Hematopoietic multipotent progenitor cell treated with erythropoietin and hydrocortisone succinate and interleukin-3 and kit ligand, for 17 days (in vitro differentiated cells): ENCODE measurements at places on chromosomes 16 and 17.
A peak's percentile ranks its signal among the peaks of the same experiment; 100 is the strongest.

- DNase-seq = no peak
Measured at GRCh38 chr17:45311401-45311759, 5.4 kb downstream of the MAP3K14 start.

- no peak for DNase-seq
Measured at GRCh38 chr17:66412857-66413558, 110.6 kb downstream of the PRKCA start.

DNA sequence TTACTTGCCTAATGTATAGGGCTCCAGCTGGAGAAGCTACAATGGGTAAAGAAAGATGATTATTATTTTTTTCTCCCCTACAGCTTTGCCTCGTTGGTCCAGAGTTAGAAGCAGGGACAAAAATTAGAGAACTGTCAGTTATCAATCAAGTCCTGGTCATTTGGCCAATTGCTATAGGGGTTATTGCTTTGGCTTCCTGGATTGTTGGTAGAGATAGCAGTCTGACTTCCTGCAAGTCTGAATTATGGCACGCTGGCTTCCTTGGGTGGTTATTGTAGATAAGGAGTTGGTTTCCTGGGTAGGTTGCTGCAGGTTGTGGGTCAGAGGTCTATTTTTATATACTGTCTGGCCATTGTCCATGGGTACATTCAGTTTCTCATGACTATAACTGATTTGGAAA is 84.7 kb upstream of the ELAC2 start:
- no peak for DNase-seq

DNA sequence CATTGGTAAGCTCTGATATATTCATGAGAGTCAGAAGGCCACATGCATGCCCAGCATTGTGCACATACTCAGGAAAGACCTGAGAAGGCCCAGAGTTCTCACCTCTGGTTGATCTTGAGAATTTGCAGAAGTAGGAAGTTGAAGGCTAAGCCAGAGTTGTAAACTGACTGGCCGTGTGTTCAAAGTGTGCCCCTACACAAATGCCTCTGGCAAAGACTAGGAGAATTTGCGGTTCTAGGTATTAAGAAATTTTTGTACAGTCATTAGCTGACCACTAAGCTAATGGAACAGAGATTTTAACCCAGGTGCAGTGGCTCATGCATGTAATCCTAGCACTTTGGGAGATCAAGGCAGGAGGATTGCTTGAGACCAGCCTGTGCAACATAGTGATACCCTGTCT is 25.0 kb downstream of the FBXL20 start:
- no peak for DNase-seq

GRCh38 chr17:34249478-34249877 is 5.6 kb upstream of the CCL2 start:
- DNase-seq = no peak

DNA sequence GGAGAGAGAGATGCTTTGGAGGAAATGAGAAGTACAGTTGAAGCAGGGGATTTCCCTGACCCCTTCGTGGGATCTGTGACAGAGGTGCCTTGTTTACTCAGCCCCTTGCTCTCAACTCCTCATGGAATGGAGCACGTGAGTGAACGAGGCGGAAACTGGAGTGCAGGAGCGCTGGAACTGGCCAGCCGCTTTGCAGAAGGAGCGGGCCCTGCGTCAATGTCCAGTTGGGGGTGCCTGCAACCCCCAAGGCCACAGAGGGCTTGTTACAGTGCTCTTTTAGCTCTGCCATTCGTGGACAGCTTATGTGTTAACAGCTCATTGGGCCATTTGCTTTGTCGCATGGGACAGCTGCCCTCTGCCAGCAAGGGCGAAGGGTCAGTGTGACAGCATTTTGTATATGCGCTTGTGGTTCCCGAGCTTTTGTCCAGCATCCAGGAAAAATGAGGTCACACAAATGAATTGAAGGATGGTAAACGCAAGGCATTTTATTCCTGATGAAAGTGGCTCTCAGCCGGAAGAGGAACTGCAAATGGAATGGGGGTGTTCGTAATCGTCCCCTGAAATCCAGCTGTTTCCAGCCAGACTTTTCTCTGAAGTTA is 1395.1 kb downstream of the CDH8 start:
- DNase-seq = no peak

GRCh38 chr17:16915752-16916556 is 56.0 kb downstream of the TNFRSF13B start:
- no peak for DNase-seq

GRCh38 chr17:38342886-38343607 is 709 bp downstream of the GPR179 start:
- no peak for DNase-seq

GRCh38 chr16:5665834-5666233 is 568.2 kb upstream of the EEF2KMT start:
- DNase-seq = no peak

- no peak for DNase-seq
Measured at GRCh38 chr17:80176757-80177156, 6.9 kb downstream of the CARD14 start.

DNA sequence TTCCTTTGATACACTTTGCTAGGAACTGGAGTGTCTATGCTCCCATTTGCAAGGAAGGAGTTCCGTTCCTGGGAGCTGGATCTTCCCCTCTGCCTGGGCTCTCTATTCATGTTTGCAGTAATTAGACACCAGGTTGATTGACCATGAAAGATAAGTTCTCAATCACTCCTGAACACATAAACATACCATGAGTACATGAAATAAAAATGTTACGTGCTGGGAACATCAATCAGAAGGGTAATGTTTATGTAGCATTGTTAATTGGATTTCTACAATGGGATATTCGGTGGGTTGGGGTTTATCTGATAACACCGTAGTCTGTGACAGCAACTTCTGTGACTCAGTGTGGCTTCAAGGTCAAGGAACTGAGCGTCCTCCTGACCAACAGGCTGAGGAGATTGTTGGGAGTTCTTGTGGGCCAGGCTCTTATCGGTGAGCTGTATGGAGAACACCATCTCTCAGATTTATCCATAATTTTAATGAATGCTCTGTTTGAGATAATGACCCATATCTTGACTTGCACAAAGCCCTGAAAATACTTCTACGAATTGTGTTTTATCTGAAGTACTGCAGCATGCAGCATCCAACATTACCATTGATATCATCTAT is 136.4 kb downstream of the NPIPB5 start:
- DNase-seq = no peak

DNA sequence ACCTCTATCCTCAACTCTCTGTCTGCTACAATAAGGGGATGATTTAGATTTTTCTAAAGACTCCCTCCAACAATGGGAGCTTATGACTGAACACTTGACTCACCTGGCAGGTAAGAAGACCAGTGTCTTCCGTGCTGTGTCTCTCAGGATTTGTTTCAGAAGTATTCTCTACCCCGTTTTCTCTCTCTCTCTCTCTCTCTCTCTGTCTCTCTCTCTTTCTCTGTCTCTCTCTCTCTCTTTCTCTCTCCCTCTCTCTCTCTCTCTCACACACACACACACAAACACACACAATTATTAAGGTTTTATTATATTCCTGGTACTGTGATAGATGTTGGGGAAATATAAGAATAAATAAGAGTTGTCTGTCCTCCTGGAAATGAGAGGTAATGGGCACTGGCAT is 263.9 kb downstream of the TOX3 start:
- DNase-seq = no peak

DNA sequence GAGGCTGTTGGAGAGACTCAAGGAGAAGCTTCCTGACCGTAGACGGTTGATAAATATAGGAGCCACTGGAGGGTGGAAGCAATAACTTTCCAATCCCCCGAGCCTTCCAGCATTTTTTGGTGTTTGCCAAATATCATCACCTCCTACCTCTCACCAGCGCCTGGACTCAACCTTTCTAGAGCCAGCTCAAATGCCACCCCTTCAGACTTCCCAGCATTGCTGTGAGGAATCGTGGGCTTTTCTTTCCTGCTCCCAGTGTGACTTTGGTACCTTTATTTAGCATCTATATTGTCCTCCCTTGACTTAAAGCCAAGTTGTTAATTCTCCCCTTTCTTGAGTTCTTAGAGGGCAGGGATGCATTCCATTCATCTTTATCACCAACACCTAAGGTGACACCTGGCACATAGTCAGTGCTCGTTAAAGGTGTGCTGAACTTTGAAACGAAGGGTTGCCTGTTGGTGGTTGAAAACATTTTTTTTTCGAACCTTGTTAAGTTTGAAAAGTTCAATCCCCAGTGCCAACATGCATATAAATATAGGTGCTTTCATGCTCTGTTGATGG is 35.3 kb upstream of the CCR7 start:
- no peak for DNase-seq

GRCh38 chr16:48526058-48526957 is 83.7 kb downstream of the N4BP1 start:
- DNase-seq = no peak

- DNase-seq = peak; percentile 97
Measured at GRCh38 chr16:67561824-67562525, 351 bp upstream of the CTCF start.

- peak; percentile 29 for DNase-seq
Measured at GRCh38 chr16:24834459-24835335, 11.1 kb upstream of the SLC5A11 start.

GRCh38 chr16:50637716-50638602 is 43.2 kb downstream of the SNX20 start:
- no peak for DNase-seq

DNA sequence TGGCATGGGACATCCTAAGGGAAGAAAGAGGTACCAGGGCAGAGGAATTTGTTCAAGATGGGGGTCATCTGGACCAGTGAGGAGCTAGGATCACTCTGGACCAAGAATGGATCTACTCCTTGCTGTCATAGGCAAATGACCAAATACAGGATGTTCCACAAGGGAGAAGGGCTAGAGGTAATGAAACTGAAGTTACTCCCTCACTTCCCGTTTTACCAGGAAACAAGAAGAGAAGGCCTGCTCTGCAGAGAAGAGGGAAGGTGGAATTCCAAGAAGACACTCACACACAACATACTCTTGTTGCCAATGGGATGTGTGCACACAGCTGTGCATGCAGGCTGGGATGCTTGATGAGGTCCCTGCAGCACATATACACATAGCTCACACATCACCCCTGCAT is 38.6 kb downstream of the NEUROD2 start:
- no peak for DNase-seq

DNA sequence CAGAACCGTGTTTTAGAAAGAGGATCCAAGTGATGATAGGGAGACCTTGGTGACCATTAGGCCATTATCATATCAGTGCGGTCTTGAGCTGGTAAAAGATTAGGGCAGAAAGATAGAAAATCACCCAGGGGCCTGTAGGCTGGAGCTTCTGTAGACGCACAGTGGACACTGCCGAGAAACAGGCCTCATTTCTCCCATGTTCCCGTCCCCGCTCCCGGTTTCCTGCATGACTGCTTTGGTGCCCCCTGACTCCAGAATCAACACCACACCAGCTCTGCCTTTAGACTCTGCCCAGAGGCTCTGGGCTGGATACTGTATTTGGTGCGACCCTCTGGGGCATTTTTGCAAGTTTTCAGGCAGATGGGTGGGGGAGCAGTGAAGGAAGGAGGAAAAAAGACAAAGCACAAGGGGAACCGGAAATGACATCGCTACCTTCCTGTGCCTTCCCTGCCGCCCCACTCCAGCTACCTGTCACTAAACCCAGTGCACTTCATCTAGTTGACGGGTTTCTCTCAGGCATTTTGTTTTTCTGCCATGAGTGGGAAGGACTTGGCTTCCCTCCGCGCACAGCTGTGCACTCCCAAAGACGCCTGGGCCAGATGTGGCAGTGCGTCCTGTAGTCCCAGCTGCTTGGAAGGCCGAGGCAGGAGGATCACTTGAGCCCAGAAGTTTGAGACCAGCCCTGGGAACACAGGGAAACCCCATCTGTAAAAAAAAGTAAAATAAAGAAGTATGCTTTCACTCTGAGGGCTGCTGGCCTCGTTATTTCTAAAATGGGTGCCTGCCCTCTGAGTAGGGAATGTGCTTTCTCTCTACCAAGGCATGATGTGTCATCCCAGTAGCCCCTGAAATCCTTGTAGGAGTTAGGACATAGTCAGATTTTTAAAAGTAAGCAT is 214.1 kb downstream of the RPTOR start:
- DNase-seq = no peak

- no peak for DNase-seq
Measured at GRCh38 chr17:5526821-5527598, 40.6 kb downstream of the MIS12 start.

DNA sequence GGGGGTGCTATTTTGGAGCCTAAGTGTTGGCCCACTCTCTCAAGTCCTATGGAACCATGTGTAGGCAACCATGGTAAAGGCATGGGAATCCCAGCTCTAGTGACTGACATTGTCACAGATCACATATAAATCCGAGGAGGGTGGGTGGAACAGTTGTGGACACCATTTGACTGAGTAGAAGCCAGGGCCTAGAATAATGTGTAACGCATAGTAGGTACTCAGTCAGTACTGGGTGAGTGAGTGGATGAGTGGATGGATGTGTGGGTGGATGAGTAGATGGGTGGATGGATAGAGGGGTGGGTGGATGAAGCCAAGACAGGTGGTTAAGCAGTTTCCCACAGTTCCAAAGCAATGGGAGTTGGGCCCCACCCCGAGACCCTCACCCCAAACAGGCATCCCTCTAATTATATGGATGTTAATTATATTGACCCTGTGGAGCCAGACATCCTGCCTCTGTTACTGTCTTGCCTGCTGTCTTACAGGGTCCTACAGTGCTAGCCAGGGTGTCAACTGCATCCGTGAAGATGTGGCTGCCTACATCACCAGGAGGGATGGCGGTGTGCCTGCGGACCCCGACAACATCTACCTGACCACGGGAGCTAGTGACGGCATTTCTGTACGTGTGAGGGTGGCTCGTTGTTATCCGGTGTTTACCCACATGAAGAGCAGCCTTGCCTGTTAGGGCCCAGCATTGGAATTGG is 22.3 kb downstream of the GPT2 start:
- DNase-seq = no peak

DNA sequence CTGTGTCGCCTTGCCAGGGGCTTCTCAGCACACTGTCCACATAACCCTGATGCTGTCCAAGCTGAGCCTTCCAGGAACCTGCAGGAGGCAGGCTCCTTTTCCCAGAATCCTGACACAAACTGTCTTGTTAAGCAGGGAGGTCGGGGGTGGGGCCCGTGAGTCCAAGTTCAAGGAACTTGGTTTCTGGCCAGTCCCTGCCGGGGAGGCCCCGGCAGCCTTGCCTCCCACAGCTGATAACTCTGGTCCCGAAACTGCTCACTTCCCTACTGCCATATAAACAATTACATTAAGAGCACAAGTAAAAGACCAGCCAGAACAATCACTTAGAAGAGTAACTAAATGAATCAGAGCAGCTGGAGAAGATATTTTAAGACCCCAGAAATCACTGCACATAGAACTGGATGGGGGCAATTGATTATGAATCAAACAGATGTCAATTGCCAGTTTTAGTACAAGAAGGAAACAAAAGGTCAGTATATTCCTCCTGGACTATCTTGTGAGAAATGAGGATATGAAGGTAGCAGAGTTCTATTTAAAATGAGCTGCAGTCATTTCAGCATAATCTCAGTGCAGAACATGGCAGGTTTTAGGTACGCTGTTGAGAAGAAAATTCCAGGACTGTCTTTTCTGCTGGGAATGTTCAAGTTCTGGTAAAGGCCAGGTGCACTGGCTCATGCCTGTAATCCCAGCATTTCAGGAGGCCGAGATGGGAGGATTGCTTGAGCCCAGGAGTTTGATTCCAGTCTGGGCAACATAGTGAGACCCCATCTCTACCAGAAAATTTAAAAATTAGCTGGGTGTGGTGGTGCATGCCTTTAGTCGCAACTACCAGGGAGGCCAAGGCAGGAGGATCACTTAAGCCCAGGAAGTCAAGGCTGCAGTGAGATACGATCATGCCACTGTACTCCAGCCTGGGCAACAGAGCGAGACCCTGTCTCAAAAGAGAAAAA is 169.8 kb downstream of the PITPNC1 start:
- no peak for DNase-seq

- no peak for DNase-seq
Measured at GRCh38 chr17:65763786-65764185, 202.3 kb upstream of the AXIN2 start.

GRCh38 chr17:4381690-4382671 is 15.5 kb upstream of the UBE2G1 start:
- DNase-seq = no peak
